ENCODE measurements at places on chromosomes 16 and 17. TPM values are rescaled to one million over a fixed set of nuclear protein-coding genes. Genes with fewer than 3 reads are reported as not detected.
A peak's percentile ranks its signal among the peaks of the same experiment; 100 is the strongest.

DNA sequence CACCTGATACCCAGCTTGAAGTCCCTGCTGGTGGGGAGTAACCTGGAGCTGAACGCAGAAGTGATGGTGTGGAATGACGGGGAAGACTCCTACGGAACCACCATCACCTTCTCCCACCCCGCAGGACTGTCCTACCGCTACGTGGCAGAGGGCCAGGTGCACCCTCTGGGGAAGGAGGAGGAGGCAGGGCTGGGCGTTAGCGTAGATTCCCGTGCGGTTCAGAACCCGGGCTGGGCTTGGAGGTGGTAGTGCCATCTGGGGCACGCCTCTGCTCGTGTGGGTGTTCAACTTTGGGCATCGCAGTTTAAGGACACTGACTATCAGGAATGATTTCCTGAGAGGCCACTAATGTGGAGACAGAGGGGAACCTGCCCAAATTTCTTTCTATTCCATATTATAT is 18.3 kb downstream of the ITGAX start:
- ATAC-seq: no peak

- ATAC-seq: peak; percentile 76
Observed at GRCh38 chr16:2163211-2163881, 7.8 kb downstream of the TRAF7 start.

The CEP112 gene
- 3.4 TPM for total RNA-seq

The MTHFSD gene
- 17.1 TPM for total RNA-seq

All from activated T-helper 17 cell treated with anti-CD3 and anti-CD28 coated beads, Interleukin-2, amount 50 U/mL, for 72 hours (primary cell).